Colonic mucosa (tissue), 4 donors: ENCODE measurements at places on chromosomes 5 and 9.

DNA sequence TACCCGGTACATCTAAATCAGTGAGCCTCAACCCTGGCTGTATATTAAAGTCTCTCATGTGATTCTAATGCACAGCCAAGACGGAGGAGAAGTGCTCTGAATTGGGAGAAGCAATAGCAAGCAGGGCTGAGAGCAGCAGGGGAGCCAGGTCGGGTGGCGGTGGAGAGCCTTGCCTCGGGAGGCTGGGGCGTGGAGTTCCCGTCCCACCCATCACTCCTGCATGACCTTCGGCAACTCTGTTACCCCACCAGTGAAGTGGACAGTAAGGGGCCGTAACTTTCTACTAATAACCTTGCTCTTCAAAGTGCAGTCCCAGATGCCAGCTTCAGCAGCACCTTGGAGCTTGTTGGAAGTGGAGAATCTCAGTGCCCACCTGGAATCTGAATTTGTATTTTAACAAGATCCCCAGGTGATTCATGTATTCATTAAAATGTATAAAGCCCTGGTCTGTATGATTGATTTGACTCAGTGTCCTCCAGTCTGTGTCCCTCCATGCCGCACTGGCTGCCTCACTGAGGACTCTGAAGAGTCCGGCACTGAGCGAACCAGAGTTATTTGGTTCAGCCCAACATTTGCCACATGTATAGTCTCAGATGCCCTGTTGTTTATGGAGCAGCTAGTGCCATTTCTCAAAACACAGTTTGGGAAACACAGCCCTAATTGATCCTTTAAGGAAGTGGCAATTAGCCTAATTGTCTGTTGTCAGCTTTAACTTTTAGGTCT lies 6.5 kb downstream of the ERGIC1 start:
- DNase-seq, result no peak

- DNase-seq, result no peak
These were observed 136.6 kb upstream of the ICE1 start for GRCh38 chr5:5285906-5286305.

DNA sequence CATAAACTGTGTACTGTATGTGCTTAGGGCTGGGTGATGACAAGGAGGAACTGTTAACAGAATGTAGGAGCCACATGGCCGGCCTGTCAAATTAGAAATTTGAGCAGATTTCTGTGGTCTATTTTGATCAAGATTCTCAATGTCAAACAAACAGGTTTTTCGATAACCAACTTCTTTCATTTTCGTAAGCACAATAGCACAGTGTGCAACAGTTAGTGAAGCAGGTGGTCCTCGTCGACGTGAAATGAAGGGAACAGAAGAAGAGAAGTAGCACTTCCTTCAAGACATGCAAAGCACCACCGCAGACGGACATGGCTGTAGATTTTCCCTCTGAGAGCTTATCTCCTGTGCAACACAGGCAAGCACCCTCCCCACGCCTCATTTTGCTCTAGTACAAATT lies 252.1 kb downstream of the CRB2 start:
- no peak for DNase-seq

- no peak for DNase-seq
These were observed 46.9 kb upstream of the TTC39B start for GRCh38 chr9:15353892-15354291.

DNA sequence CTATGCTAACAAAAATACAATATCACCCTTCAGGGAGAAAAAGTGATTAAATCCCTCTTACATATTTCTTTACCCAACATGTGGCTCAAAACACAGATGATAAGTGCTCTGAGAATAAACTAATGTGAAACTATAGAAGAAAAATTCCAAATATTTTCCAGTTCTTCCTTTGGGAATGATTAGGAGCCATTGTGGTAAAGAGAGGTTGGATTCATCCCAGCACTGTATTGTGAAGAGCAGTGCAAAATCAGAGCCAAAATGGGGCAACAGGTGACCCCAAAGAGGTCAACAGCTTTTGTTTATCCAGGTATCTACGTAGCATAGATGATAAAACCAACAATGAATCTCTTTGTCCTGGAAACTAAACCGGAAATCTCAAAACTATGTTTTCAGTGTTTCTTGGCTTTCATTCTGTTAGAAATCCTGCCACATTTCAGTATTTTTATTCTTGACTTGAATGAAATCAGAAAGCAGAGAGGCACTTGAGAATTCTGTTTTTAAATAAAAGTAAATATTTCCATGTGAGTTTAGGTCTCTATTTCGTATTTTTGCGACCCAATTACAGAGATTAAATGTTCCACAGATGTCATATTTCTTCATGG lies 120.4 kb upstream of the FST start:
- no peak for DNase-seq

GRCh38 chr5:1322955-1323802 lies 21.7 kb downstream of the CLPTM1L start:
- DNase-seq, result no peak

GRCh38 chr5:92552206-92553160 lies 1028.5 kb downstream of the NR2F1-AS1 start:
- no peak for DNase-seq

GRCh38 chr5:114060866-114061265 lies 301.0 kb upstream of the KCNN2 start:
- DNase-seq, result no peak

- DNase-seq, result peak; percentile 33
These were observed 40.8 kb upstream of the SPATA31C2 start for GRCh38 chr9:88179062-88179521.

GRCh38 chr9:89455356-89455824 lies 42.5 kb downstream of the SEMA4D start:
- no peak for DNase-seq
